ENCODE measurements at places on chromosomes 11 and 22.

DNA sequence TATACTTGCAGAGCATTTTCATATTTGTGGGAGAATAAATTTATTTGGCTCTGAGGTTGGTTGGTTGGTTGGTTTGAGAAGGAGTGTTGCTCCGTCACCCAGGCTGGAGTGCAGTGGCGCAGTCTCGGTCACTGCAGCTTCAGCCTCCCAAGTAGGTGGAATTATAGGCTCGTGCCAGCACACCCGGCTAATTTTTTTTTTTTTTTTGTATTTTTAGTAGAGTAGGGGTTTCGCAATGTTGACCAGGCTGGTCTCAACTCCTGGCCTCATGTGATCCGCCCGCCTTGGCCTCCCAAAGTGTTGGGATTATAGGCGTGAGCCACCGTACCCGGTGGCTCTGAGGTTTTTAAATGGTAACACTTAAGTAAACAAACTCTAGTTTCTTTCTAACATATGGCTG lies 161.1 kb downstream of the TEAD1 start:
- DNase-seq, result no peak

DNA sequence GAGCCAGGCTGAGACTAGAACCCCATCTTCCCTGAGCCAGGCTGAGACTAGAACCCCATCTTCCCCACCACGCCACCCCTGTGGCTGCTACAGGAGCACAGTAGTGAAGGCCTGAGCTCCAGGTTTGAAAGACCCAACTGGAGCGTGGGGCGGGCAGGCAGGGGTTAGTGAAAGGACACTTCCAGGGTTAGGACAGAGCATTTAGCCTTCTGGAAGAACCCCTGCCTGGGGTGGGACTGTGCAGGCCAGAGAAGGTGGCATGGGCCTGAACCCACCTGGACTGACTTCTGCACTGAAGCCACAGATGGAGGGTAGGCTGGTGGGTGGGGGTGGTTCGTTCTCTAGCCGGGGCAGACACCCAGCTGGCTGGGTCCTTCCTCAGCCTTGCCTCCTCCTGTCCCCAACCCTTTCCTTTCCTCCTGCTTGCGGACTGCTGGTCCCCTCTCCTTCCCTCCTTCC lies 24.1 kb downstream of the SUN2 start:
- DNase-seq, result no peak

- no peak for DNase-seq
Measured at GRCh38 chr11:47329431-47329986, 23.0 kb downstream of the MYBPC3 start.

GRCh38 chr22:38729946-38730345 lies 24.2 kb downstream of the GTPBP1 start:
- no peak for DNase-seq

GRCh38 chr11:132352497-132352896 lies 982.1 kb downstream of the NTM start:
- DNase-seq, result no peak

- DNase-seq, result no peak
Measured at GRCh38 chr11:34148504-34149165, 43.2 kb downstream of the NAT10 start.

- no peak for DNase-seq
Measured at GRCh38 chr11:130381317-130381716, 47.1 kb downstream of the ADAMTS8 start.

GRCh38 chr11:77353131-77353530 lies 51.6 kb upstream of the GDPD4 start:
- DNase-seq, result no peak

DNA sequence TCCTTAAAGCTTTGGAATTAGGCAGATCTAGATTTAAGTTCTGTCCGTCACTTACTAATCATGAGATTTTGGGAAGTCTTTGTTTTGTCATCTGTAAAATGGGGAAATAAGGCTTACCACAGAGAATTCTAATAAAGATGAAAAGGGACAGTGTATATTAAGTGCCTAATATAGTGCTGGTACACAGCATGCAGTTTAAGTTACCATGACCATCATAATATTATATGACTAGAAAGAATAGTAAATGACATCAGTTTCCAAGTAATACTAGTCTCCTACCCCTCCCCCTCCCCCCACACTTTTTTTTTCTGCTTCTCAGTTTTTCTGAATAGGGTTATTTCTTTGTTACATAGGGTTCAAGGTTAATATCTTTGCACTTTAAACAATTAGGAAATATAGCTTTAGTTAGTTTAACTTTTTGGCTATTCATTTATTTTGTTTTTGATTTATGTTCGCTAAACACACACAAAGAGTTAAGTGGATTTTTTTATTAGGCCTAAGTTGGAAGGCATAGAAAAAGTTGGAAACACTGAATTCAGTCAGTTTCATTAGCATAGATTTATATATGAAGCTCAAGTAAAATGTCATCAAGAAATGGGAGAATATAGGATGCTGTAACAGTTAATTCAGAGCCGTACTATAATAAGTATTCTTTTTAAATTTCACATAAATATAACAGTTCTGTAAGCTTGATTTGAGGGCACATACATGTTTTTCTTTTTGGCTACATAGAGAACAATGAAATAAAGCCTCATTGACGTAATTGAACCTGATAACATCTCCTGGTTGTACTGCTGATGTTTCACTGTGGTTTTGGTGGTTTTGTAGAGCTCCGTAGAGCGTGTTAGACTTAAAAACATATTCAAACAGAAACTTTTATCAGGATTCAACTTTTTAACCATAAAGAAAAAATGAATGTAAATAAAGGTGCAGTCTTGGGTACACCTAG lies 121.2 kb downstream of the PDE3B start:
- peak; percentile 27 for DNase-seq

DNA sequence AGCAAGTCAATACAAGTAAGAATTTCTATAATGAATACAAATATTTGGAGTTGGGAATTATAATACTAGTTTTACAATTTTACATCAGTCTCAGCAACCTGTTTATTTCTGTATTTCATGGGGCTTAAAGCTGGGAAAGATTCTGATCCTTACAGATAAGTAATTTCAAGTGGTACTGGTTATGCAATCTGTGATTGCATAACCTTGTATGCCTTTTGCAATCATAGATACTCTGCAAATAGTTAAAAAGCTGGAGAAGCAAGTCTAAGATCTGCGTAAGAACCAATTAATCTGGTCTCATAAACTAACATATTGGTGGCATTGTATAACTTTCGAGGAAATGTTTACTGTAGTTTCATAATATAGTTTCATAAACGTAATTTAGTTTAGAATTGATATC lies 198.3 kb upstream of the PGR start:
- DNase-seq, result no peak

DNA sequence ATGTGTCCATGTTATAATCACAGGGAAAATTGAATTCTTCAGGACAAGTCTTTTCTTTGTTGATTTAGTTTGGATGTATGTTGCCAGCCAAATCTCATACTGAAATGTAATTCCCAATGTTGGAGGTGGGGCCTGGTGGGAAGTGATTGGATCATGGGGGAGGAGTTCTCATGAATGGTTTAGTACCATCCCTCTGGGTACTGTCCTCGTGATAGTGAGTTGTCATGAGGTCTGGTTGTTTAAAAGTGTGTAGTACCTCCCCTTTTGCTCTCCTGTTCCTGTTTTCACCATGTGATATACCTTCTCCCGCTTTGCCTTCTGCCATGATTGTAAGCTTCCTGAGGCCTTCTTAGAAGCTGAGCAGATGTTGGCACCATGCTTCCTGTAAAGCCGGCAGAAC lies 100.3 kb downstream of the CCDC81 start:
- no peak for DNase-seq

GRCh38 chr22:50691521-50691920 lies 18.9 kb downstream of the SHANK3 start:
- DNase-seq, result no peak

- no peak for DNase-seq
Measured at GRCh38 chr11:46918788-46919513, 601 bp upstream of the LRP4 start.

DNA sequence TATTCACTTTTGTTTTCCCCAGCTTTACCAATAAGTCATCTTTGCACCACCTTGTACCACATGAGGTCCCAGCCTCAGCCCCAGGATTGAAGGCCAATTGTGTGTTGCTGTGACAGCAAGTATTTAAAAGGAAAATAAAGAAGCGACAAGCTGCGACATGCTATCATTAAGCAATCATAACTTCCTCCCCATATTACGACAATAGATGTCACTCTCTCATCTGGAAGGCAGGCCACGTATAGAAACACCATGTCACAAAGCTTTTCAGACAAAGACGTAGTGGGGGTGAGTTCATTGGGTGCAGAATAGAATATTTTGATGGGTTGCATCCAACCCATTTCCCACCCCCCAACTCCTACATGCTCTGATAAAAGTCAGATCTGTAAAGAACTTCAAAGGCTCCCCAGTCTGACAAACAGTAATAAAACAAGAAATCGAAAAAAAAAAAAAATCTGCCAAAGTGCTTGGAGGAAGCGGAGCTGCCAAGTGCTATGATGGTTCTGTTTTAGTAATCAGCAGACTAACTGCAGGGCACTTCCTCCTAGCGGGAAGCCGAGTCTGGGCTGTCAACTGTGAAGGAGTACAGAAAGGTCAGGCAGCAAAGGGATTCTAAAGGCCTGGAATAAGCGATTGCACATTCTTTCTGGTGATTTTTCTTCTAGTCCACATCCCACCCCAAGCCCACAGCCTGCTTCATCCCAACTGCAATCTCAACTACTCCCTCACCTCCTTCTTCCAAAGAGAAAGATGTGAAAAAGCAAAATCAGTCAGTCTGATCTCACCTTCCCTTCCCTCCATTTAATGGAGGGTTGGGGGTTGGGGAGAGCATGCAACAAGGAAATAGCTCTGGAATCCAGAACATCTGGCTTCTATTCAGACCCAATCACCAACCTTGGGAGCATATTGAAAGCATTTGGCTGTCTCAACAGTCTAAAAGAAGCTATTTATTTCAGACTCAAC lies 131.4 kb upstream of the UBASH3B start:
- no peak for DNase-seq

GRCh38 chr11:1223346-1224110 lies 662 bp downstream of the MUC5B start:
- DNase-seq, result no peak

- DNase-seq, result no peak
Measured at GRCh38 chr11:133749841-133750240, 95.5 kb downstream of the SPATA19 start.

DNA sequence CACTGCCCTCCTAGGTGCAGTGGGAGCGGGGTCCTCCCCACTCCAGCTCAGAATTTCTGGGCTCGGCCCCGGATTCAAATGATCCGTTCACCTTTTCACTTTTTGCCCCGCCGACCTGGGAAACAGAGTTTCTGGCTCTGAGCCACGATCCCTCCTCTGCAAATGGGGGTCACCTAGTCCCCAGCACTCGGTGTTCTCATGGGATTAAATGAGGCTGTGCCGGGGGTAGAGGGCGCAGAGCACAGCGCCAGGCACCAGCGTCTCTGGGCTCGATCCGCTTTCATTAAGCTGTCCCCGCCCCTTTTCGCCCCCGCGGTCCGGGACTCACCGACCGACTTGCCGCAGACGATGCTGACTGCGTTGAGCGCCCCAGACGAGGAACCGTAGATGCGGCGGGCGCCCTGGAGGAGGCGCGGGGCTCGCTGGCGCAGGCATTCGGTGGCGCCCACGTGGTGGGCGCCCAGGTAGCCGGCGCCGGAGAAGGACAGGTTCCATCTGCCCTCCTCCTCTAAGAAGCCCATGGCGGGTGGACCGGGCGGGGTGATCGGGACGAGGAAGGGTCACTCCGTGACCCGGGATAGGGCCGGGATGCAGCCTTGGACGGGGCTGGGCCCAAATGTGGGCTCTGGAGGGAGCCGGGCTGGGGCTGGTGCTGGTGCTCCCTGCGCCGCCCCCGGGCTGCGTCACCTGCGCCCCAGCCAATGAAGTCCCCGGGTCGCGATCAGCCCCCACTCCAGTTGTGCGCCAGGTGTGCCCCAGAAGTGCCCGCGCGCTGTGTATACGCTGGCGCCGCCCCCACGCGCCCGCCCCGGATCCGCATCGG lies at the start of gene PNPLA5:
PNPLA5 (minus strand) TSS at position 654 of the 823 bp plus-strand sequence; CDS start at position 521, 133 bp downstream.
- no peak for DNase-seq

GRCh38 chr11:45578316-45578715 lies 87.1 kb downstream of the CHST1 start:
- DNase-seq, result no peak

- DNase-seq, result no peak
Measured at GRCh38 chr11:47415091-47415854, 6.9 kb downstream of the SLC39A13 start.

GRCh38 chr11:92489826-92490399 lies 265.3 kb downstream of the FAT3 start:
- DNase-seq, result no peak

DNA sequence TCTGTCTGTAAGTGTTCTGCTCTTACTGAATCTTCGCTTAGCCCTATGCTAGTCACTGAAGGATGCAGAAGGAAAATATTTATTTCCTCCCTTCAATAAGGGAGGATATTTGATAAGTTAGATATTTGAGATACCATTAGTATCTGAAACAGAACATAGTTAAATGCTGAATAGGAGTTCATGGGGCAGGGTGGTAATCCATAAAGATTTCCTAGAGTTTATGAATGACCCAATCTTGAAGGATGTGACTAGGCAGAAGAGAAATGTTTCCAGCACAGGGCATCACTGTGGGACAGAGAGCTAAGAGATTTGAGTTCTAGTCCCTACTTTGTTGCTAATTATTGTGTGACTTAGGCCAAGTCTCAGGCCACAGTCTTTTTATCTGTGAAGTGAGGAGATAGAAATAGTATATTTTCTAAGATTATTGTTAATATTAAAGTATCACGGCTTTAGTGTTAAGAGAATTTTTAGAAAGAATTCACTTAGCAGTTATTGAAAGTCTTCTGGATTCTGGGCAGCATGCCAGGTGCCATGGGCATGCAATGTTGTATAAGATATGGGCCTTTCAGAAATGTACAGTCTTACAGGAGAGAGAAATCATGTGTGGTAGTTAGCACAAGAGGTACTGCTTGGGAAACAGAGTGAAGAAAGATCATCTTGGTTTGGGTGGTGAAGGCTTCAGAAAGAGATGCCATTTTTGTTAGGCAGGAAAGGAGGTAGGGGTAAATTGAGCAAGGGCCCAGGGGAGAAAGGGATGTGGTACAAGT lies 24.0 kb downstream of the SWAP70 start:
- DNase-seq, result no peak

DNA sequence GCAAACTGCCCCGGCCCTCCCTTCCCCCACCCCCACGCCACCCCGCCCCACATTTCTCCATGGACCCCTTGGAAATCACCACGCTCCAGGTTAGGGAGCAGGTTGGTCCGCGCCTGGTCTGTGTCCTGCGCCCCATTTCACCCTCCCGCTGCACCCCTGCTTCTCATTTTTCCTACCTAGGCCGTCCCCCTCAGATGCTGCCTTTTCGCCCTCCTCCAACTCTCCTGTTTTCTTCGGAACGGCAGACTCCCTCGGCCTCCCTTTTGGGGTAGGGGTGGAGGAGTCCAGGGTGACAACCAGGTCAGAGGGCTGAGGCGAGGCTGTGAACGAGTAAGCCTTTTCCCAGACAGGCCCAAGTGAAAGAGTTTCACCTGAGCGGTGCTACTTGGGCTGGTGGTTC lies 893 bp upstream of the SCN4B start:
- no peak for DNase-seq

GRCh38 chr22:25110846-25111578 lies 88.6 kb upstream of the CRYBB3 start:
- peak; percentile 35 for DNase-seq

All from activated T-cell treated with anti-CD3 and anti-CD28 coated beads for 24 hours (primary cell).